ENCODE measurements at places on chromosomes 2 and 18. TPM values are rescaled to one million over a fixed set of nuclear protein-coding genes. Genes with fewer than 3 reads are reported as not detected.

Gene NPAS2
- 4.0 TPM for total RNA-seq

Gene STARD6
- not detected for total RNA-seq

DNA sequence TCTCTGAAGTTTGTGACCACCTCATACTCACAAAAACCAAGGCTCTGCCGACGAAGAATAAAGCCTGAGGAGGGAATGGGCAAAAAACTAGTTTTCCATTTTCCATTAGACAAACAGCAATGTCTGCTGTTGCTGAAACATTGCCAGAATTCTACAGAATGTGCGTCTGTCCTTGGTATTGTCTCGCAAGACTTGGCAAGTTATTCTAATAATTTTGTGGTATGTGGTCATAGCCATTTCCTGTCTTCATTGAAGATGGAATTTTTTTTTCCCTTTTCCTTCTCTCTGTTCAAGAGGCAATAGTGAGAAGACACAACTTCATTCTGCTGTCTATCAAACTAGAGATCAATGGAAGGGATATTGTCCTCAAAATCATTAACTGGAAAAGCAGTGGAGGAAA, 296.1 kb downstream of the RND3 start:
- no peak overlapping the region for H3K27ac ChIP-seq
- DNase-seq, result peak; percentile 21
- H3K36me3 ChIP-seq, result no peaks in the 10 kb centered on the region
- peaks cover 7% of the 10 kb centered on the region for H3K4me1 ChIP-seq
- H3K27me3 ChIP-seq, result no peaks in the 10 kb centered on the region
- no peak overlapping the region for H3K4me3 ChIP-seq

DNA sequence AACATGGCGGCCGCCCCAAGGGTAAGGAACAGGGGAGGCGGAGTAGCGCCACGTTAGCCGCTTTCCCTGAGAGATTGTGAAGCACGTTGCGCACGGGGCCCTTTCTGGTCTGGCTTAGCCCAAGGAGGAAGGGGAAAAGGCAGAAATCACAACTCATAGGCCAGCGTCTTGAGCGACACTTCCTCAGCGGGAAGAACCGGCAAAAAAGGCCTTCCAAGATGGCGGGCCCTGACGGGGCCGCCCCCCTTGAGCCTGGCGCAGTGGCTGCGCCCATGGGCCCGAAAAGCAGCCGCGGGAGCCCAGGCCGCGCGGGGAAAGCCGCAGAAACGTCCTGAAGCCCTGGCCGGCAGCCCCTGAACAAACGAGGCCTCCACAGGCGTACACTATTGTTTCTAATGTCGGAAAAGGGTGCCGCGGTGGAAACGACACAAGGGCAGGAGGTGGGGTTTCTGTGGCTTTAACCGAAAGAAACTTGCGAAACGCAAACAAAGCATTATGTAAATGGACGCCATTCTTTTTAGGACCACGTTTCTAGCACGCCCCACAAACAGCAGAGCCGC, 919 bp upstream of the PCBP1 start:
- peak; percentile 68 for DNase-seq
- H3K4me3 ChIP-seq, result peak overlapping the region; percentile 83
- H3K4me1 ChIP-seq, result peaks cover 14% of the 10 kb centered on the region
- peaks cover 73% of the 10 kb centered on the region for H3K36me3 ChIP-seq
- H3K27me3 ChIP-seq, result no peaks in the 10 kb centered on the region
